A549 treated with CpdA at 1 μM for 4 hours (cell line): ENCODE measurements at places on chromosomes 16 and 17. TPM values are rescaled to one million over a fixed set of nuclear protein-coding genes. Genes with fewer than 3 reads are reported as not detected.

MED31 gene
- 21.8 to 41.4 TPM (median 33.2 TPM) in 5 replicates for total RNA-seq

FDXR gene
- 47.7 to 70.8 TPM (median 64.3 TPM) in 5 replicates for total RNA-seq

ZSCAN10 gene
- total RNA-seq: 0.03 TPM in 1 of 5 replicates, not detected in the others

NOG gene
- 0.58 to 1.3 TPM (median 1.1 TPM) in 5 replicates for total RNA-seq

MYO15A gene
- total RNA-seq: 0.14 to 0.33 TPM (median 0.22 TPM) in 5 replicates
